ENCODE measurements at places on chromosomes 4 and X.

DNA sequence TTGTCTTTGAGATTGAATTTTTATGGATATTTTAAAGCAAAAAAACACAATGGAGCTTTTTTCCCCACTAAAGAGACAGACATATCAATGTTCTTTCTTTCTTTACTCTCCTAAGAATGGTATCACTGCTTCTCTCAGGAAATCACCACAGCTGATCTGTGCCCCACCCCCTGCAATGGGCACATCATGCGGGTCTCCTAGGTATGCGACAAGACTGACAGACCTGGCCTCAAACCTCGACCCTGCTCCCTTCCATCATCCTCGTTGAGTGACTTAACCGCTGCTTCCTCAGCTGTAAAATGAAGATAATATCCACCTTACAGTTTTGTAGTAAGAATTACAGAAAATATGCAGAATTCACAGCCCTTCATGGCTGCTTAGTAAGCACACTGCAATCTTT lies 58.3 kb downstream of the LEF1 start:
- DNase-seq = no peak

DNA sequence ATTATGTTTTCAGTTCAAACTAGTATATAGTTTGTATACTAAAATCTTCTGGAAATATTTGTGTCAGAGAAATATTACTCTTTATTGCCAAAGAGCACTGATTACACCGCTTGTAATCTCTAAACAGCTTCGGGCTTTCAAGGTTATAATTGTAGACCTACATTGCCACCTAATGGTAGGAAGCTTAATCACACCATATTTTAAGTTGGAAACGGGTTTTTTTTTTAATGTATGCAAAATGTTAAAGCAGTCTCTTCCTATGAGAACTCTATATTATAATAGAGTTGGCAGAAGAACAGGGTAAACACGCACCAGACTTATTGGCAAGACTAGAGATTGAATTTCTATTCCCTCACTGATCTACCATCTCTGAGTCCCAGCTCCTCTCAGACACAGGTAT lies 19.5 kb upstream of the NFXL1 start:
- no peak for DNase-seq

DNA sequence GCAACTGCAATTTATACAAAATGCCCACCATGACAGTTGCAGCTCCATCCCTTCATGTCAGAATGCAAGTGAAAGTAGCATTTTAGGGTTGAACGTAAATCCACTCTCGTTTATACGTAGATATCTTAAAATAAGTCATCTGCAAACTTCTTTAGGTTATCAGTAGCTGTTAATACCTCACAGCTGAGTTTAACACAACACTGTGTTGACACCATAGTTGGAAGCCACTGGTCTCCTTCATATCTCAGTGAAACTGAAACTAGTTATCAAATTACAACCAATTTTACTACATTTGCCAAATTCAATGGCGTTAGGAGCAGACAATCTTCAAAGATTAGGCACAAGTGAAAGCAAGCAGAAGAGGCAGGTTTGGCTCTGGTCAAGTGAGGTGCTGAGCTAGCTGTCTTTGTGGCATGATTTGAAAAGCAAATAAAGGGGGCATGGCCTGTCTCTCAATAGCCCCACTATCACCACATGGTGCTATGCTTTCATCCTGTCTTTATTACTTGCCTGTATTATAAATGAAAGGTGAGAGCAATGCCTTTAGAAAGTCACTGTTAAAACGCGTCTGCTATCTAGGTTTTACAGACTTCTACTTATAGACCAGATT lies 12.3 kb downstream of the PPP3CA start:
- no peak for DNase-seq

DNA sequence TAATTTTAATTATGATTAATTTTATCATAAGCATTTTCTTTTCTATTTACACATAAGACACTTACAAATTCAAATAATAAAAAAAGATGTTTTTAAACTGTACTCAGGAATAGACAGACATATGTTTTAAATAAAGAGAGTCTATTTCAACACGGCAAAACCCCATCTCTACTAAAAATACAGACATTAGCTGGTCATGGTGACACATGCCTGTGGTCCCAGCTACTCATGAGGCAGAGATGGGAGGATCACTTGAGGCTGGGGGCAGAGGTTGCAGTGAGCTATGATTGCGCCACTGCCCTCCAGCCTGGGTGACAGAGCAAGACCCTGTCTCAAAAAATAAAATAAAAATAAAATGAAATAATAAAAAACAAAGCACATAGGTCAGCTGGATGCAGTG lies 14.8 kb downstream of the FAM9B start:
- DNase-seq = no peak

GRCh38 chrX:33434256-33435092 lies 223.1 kb upstream of the DMD start:
- no peak for DNase-seq

DNA sequence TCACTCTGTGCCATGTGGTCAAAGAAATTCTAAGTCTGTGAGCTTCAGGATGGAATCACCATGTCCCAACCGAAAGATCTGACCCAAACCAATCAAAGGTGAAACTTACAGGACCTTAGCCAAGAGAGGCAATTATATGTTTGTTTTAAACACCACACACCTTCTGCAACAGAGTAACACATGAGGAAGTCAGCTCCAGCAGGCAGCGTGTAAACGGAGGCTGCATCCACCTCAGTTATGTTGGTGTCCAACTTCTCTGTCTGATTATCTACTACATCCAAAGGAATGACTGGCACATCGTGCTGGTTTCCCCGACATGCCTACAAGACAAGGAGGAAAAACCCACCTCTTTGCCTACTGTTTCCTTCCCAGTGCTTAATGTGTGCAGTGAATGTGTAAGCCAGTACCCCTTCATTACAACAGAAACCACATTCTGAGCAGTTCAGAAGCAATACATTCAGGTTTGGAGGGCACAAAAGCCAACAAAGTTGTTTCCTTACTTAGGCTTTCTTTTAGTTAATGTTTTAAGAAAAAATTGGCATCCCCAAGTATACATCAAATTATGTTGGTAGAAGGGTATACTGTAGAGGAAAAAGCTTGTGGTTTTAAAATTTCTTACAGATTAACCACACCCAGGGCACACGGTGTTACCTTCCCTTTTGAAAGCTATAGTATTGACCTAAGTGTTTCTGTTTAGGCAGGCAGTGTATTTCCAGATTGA lies 12.4 kb downstream of the CASP6 start:
- DNase-seq = no peak

DNA sequence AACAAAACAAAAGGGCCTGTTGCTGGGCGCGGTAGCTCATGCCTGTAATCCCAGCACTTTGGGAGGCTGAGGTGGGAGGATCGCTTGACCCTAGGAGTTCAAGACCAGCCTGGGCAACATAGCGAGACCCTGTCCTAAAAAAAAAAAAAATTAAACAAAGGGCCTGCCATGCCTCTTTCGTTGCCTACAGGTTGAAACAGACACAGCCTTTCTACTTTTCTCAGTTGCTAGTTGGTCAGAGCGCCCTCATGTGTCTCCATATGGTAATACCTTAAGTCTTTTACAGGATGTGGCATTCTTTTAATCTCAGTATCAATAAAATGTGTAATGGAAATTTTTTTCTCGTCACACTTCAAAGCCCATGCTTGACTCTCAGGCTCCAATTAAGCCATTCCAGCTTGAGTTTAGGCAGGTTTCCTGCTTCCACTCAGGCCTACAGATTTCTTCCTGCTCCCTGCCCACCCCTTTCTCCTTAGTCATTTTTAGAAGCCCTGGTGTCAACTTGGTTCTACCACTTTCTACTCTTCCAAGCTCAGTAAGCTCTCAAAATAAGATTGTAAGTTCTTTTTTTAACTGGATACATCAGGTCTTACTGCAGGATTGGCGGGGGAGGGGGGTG lies 4.6 kb upstream of the SOWAHD start:
- peak; percentile 40 for DNase-seq

DNA sequence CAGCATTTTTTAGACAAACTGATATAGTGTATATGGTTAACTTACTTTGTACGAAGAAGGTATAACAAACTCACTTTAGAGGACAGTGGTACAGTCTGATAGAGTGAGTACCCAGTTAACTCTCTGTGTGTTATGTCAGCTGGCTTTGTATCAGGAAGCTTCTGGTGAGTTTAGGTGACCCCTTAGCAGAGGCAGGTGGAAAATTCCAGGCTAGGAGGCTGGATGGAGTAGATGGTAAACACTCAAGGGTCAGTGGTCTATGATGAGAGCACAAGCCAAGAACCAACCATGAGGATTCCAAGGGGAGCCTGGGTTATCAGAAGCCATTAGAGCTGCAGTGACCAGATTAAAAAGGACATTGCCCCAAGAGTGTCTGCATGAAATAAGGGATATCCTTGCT lies 227.3 kb upstream of the CENPE start:
- no peak for DNase-seq

DNA sequence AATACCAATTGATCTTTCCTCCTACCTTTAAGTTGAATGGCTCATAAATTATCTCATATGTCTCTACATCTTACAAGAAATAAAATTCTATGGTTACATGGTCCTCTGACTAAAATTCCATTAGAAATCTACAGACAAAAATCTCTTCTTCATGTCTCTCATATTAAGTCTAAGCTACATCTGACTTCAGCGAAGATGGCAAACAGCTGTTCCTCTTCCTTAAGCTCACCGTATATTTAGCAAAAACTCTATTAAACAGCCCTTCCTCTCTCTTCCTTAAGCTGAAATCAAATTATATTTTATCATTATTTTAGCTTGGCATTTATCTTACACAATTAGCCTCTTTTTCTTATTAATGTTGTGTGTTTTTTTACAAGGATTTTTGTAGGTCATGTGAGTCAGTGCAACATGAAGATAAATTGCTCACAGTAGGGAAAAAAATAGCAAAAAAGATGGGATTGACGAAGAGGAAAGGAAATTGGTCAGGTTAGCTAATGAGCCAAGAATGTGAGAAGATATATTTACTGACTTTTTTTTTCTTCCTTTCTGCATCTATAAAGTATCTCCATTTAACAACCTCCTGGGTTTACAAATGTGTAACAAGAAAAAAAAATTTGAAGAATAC lies 2412.8 kb downstream of the ARAP2 start:
- no peak for DNase-seq

DNA sequence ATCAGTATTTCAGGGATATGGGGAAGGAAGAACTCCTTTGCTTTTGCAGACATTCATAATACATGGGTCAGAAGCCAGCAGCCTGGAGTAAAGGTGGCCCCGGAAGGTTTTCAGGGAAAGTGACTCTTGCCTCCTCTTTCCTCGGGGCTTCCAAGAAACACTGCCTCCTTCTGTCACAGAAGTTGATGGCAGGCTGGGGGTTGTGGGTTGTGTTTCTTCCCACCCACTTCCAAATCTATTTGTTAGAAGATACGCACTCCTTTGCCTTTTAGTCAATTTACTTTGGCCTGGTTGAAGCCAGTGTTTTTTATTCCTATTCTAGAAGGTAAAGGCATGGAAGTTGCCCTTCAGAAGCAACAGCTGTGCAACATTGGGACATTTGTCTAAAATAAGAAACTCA lies 19.7 kb downstream of the KIT start:
- no peak for DNase-seq

- no peak for DNase-seq
These were observed 24.8 kb downstream of the NHSL2 start for GRCh38 chrX:71935476-71935875.

DNA sequence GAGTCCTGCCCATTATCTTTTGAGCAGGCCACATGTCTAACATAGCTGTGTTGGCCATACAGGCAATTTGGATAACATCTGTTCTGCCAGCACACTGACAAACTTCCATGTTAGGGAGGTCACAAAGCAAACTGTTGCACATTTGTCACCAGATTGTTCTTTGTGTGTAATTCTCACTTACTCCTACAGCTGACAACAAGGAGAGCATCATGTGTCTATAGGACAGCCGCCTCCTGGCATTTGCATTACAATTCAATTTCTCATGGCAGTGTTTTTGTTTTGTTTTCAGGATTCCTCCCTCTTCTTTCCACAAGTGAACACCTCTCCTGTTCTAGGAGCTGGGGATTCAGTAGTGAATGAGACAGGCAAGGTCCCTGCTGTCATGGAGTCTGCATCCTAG lies 94.3 kb upstream of the LEF1 start:
- DNase-seq = no peak

GRCh38 chr4:41067369-41067768 lies 147.0 kb downstream of the APBB2 start:
- no peak for DNase-seq

DNA sequence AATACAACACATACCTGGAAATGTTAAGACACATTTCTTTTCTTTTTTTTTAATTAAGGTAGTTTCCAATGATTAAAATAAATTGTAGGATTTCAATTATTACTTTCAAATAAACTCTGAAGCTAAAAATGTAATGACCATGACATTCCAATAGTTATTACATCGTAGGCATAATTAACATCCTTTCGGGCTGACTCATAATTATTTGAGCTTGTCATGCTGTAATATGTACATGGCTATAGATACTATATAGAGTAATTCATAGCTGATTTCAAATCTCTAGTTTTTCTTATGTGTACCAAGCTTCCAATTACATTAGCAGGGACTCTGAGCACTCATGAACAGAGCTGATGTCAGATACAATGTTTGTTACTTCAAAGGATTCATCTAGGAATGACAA lies 125.7 kb upstream of the GABRG1 start:
- no peak for DNase-seq

- no peak for DNase-seq
These were observed 379.8 kb downstream of the DCAF12L2 start for GRCh38 chrX:125786316-125786715.

DNA sequence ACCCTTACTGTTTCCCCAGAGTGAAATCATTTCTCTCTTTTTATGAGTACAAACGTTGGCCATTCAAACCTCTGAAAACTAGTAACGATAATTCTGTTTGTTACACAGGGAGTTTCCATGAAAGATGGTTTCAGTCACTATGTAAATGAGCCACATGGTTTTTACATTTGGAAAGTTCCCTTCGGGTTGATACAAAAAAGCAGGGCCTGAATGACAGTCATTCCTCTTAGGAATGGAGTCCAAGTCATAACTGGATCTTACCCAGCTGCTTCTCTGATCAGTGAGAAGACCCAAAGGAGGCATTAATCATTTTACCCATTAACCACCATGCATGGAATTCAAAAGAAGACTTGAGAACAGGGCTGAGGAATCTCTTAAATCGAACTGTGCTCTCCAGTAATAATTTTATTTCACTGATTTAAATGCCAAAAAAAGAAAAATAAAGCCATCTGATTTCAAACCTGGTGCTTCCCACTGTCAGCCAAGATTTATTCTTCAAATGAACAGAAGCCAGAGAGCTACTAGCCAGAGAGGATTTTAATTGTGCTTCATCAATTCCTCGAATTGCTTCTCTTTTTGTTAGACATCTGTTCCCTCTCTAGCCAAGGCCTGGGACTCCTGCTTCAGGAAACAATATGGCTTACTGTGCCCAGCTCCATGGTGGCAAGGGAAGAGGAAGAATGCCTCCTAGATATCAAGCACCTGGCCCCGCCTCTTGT lies 3.2 kb downstream of the SOWAHB start:
- DNase-seq = no peak

Measured in T-helper 17 cell (primary cell).